Fibroblast of skin of scalp (primary cell): ENCODE measurements at places on chromosomes 3 and 15.

DNA sequence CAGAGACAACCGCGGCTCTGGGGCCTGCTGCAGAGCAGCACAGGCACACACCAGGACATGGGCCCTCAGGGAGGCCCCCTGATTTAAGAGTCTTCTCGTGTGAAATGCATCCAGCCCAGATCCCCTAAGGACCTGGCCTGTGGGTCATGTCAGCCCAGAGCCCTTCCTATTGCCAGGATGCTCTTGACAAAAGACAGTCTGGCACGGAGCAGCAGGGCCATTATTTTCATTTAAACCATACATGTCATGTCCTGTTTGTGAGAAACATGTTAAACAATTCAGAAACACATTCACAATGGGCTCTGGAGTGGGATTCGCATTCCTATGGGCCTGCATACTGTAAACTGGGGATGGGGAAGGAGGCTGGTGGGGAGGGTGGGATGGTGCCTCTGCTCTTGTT lies 367.4 kb upstream of the WNT5A start:
- no peak for DNase-seq

DNA sequence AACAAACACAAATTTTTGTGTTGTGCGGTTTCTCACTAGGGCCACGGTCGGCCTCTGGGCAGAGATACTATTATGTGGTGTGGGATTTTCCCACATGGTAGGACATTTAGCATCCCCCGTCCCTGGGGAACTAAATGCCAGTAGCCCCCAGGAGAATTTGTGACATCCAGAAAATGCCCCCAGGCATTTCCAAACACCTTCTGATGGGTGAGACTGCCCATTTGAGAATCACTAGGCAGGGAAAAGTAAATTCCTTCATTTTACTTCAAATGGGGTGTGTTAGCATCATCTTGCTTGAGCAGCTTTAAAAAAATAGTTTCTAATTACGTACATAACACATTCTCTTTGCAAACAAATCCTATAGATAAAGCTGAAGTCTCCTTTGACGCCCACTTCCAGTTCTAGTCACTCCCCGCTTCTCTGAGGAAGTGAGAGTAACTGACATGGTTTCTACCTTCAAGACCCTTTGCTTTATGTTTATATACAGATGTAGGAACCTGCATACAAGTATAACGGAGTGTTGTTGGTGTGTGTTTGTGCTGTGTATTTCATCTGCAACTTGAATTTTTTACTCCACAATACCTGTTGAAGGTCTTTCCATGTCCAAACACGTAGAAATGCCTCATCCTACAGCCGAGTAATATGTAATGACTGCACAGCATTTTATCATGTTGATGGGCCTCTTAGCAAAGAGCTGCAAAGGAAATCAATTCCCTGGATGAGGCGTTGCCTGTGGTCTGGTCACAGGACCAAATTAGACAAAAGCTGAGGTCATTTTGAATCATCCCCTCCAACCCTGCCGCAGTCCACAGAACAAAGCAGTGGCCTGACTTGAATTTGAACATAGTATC lies 31.4 kb upstream of the ZBTB38 start:
- peak; percentile 67 for DNase-seq

DNA sequence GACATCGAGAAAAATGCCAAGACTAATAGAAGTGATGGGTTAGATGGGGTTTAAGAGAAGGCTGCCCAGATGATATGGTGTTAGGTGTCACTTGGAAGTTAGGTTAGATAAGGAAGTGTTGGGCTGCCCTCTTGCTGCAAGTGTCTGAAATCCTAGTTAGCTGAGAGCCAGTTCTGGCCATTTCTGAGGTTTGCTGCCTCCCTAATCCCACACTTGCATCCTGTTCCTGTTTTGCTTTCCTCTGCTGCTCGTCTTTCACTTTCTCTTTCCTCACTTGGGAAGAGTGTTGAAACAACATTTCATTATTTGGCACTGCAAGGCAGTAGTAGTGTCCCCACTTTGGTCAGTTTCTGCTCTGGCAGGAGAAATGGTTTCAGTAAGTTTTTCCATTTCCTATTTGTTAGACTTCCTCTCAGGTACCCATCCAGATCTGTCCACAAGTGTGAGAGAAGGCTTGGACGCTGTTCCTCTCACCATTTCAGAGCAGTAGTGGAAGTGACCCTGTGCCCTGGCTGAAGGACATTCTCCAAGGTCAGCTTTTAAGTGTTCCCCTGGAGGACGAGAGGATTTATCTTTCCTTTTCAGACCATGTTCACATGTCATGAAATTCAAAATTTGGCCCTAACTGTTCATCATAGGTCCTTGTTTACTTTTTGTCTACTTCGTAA lies 93.3 kb downstream of the ADAMTSL3 start:
- DNase-seq = peak; percentile 50

- DNase-seq = no peak
Observed at GRCh38 chr15:47405365-47406162, 311.7 kb upstream of the SEMA6D start.

DNA sequence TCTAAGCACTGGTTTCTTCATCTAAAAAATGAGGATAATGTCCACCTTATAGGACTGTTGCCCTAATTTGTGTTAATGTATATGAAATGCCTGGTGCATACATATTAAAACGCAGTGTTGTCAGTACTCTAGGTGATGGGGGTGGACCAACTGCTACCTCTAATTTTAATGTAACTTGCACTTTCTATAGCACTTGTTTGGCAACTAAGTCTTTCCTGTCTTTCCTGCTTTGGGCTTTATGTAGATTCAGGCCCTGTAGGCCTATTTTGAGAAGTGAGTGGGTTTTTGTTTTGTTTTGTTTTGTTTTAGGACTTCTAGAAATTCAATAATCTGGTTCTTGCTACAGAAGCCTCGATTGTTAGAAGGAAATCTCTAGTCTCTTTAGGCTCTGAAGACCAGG lies 21.2 kb downstream of the SLC7A14 start:
- DNase-seq = no peak
